ENCODE measurements at places on chromosomes 1 and 21. TPM values are rescaled to one million over a fixed set of nuclear protein-coding genes. Genes with fewer than 3 reads are reported as not detected.

Gene CA6
- total RNA-seq, result not detected

DNA sequence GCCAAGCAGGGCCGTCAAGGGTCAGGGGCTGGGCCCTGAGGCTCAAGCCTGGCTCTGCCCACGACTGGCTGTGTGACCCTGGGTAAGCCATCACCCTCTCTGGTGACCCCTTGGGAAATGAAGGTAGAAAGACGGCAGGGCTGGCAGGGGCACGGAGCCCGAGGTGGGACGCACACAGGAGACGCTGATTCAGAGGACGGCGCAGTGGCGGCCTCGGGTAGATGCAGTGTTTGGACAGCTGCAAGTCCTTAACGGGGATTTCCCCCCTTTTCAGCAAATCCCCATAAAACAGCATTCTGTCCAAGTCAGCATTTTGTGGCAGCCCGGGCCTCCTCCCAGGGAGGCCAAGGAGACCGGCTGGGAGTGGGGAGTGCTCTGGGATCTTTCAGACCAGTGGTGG is 16.7 kb downstream of the COL8A2 start:
- no peak for DNase-seq

Gene UBL4B
- not detected for total RNA-seq

DNA sequence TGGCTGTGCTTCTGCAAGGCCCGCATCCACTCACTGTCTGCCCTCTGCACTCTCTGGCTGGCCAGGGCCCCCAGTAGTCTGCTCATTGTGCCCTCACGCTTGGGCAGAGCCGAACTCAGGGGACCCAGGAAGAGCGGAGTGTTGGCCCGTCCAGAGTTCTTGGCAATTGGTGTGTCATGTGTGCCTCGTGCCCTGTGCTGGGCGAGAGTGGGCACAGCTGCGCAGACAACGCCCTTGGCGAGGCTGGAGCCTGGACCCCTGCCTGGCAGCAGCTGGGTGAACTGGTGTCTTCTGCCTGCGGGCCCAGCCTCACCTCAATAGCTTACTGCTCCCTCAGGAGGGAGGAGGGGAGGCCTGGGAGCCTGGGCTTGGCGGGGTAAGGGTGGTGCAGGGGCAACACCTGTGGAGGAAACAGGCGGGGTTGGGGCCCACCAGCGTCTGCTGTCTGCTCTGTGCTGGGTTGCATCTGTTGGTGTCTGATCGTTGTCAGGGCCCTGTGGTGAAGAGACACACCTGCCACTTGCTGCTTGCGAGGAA is 2.1 kb downstream of the GUK1 start:
- DNase-seq, result peak; percentile 33

- no peak for DNase-seq
These were observed 29.6 kb upstream of the WASF2 start for GRCh38 chr1:27519331-27520258.

Gene TFAP2E
- total RNA-seq, result 0.06 TPM

Gene BRDT
- not detected for total RNA-seq

Gene LRRC71
- not detected for total RNA-seq

Gene SEMA4A
- total RNA-seq, result 0.64 TPM

GRCh38 chr1:110606657-110607535 is 738 bp upstream of the KCNA2 start:
- DNase-seq, result no peak

DNA sequence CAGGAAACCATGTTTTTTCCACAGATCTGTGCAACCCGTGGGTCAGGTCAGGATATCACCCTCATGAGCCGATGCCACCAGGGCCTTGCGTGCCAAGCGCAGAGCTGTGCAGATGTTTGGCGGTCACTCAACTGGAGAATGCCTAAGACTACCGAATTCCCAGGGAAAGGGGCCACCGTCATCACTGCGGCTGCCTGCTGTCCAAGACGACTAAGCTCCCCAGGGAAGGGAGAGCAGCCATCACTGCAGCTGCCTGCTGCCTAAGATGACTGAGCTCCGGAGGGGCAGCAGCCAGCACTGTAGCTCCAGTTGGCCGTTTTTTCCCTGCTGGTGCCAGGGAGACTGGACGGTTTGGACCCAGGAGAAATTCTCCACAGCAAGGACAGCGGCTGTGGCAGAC is 31.1 kb downstream of the AKT3 start:
- no peak for DNase-seq

DNA sequence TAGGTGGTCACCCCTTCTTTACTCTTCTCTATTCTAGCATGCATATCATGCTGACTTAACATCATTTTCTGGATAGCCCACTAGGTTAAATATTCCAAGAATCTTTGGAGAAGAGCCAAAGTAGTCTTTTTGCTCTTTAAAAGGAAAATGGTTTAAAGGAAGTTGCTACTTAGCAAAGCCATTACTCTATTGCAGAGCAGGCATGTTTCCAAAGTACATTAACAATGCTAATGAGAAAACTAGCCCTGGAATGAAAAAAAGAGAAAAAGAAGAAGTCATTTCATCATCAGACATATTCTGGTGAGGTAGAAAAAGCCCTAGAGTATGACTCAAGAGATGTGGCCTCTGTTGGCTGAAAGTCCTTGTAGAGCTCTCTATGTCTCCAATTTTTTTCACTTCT is 74.0 kb downstream of the NUF2 start:
- DNase-seq, result no peak

DNA sequence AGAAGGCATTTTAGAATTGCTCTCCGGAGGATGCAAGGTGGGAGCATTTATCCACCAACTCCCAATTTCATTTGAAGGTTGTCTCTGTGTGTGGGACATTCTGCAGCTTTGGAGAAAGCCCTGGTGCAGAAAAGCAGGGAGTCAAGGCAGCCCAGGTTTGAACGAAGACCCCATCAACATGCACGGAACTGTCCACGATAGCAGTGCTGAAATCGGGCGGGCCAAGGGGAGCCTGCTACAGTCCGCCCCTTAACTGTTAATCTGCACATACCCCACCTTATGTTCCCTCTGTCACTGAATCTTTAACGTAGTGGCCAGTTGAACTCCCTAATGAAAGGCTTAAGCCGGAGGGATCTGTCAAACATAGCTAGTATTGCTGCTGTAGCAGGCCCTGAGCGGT is 68.8 kb upstream of the C1orf174 start:
- DNase-seq, result no peak

DNA sequence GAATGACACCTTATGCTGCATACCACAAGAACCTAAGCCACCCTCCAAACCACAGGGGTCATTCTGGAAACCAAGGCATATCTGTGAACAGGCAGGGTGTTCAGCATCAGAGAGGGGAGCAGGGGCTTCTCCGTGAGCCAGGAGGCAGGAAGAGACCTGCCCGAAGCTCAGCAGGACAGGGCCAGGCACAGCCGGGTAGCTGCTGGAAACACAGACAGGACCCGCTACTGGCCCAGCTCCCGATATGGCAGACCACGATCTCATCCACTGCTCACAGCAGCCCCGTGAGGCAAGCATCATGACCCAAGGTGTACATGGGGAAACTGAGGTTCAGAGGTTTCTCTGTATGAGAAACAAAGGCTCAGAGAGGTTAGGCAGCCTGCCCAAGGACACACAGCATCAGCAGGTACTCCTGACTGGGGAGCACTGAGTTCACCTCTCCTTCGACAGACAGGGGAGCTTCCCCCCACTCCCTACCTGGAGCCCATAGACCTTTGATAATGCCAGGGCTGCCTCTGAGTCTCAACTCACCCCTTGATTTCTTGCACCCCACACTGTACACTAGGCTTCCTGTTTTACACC is 317.7 kb downstream of the MATN1 start:
- DNase-seq, result no peak

Data from LHCN-M2 (cell line).